Dorsolateral prefrontal cortex (tissue), 122 donors: ENCODE measurements at places on chromosomes 1 and 21.

- DNase-seq: no peak
Observed at GRCh38 chr1:113903501-113904292, 902 bp downstream of the AP4B1 start.

- DNase-seq: no peak
Observed at GRCh38 chr1:204254031-204254661, 40.4 kb upstream of the GOLT1A start.

- no peak for DNase-seq
Observed at GRCh38 chr1:156894711-156895454, 1.4 kb downstream of the PEAR1 start.

- no peak for DNase-seq
Observed at GRCh38 chr1:64909031-64909430, 57.3 kb downstream of the JAK1 start.

- DNase-seq: no peak
Observed at GRCh38 chr1:160346958-160347357, 3.8 kb downstream of the NCSTN start.

DNA sequence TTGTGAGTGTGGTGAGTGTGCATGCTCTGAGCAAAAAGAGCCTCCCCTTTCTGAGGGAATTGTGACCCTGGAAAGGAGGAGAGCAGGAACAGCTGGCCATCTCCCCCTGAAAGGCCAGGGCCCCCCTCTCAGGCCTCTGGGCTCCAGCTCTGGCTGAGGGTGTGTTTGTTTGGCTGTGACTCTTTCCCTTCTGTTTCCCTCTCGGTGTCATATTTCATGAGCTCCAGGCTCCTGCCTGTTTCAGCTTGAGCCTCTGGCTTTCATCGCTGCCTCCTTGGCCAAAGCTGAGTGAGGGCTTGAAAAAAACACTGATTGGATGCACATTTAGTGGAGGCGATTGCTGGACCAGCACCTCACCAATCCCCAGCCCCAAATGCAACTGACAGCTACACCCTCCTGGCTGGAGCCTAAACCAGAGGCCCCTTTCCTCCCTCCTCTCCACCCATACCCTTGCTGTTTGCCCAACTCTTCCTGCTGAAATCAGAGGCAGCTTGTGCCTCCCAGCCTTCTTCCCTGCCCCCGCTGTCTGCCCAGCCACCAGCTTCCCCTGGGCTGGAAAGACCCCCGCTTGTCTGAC lies 64.1 kb downstream of the DDR2 start:
- DNase-seq: no peak

DNA sequence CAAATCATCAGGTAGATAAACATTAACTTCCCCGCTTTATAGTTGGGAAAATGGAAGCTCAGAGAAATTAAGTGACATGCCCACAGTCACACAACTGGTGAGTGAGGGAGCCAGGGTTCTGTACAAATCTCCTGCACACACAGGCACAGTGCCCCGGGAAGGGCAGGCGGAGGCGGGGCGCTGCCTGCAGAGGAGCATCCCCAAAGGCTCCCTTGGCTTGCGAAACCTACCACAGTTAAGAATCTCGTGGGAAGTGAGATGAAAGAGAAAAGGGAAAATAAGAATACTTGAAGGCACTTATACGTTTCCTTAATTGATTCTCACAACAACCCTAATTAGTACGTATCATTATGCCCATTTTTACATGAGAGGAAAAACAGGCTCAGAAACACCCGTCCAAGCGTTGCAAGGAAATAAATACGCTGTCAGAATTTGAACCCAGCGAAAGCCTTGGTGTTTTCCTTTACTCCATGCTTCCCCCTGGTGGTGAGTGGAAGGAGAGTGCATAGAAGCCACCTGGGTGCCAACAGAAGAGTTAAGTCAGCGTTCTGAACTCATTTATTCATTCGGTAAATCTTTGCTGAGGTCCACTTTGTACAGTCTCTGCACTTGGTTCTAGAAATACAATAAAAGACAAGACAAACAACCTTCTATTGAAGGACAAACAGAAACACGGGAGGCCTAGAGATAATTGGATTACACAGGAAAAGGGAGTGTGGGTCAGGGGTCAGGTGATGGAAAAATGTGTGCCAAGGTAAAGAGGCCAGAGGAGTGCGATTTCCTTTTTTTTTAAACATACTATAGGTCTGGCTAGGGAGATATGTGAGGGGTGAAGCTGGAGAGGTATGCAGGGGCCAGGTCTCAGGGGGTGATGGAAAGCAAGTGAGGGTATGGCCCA lies 28.4 kb downstream of the ACP6 start:
- DNase-seq: no peak

GRCh38 chr1:6254691-6255090 lies 6.2 kb downstream of the GPR153 start:
- DNase-seq: no peak

GRCh38 chr1:227793079-227793947 lies 22.2 kb upstream of the PRSS38 start:
- DNase-seq: no peak

GRCh38 chr1:10209590-10209904 lies 823 bp upstream of the KIF1B start:
- DNase-seq: no peak

DNA sequence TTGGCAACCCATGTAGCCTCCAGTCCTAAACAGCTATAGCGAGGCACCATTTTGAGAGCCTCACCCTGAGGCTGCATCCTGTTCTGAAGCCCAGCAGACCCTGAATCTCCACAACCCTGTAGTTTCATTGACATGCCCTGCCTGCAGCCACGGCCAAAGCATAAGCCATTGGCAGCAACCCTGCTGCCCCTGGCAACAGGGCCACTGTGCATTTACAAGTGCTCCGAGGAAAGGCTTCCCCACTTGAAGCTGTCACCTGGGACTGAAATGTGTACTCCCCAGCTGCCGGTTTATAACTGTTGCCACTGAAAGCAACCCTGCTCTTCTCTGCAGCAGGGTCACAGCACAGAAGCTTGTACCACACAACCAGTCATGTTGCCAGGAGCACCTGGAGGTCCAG lies 124.2 kb upstream of the OLFM3 start:
- DNase-seq: no peak

GRCh38 chr1:58082596-58082995 lies 463.9 kb downstream of the OMA1 start:
- DNase-seq: no peak
